ENCODE measurements at places on chromosomes 6 and 20. TPM values are rescaled to one million over a fixed set of nuclear protein-coding genes. Genes with fewer than 3 reads are reported as not detected.
A peak's percentile ranks its signal among the peaks of the same experiment; 100 is the strongest.

Gene POM121L2
- not detected for polyA plus RNA-seq

Gene TNF
- not detected for polyA plus RNA-seq

Gene B3GALT4
- polyA plus RNA-seq, result 5.2 TPM

Gene SCRT2
- 0.08 TPM for polyA plus RNA-seq

Gene HRH3
- 0.14 TPM for polyA plus RNA-seq

Gene NMBR
- 0.28 TPM for polyA plus RNA-seq

Gene PAX1
- polyA plus RNA-seq, result not detected

Gene TAP2
- 12.6 TPM for polyA plus RNA-seq

DNA sequence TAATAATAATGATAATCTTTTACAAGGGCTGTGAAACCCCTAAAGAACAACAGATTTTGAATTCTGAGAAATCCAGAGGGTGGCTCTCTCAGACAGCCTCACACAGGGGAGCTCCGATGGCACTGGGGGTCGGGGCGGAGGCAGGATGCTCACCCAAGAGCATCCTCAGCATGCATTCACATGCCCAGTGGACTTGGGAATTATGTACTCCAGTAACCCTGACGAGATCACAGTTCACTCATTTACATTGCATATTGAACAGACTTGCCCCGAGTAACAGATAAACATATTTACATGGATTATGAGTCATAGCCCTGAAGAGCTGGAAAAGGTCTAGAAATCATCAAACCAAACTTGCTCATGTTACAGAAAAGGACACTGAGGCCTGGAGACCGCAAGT is 482.7 kb upstream of the JARID2 start:
- DNase-seq, result no peak

- DNase-seq, result no peak
Measured at GRCh38 chr6:63097222-63097621, 114.0 kb upstream of the FKBP1C start.

DNA sequence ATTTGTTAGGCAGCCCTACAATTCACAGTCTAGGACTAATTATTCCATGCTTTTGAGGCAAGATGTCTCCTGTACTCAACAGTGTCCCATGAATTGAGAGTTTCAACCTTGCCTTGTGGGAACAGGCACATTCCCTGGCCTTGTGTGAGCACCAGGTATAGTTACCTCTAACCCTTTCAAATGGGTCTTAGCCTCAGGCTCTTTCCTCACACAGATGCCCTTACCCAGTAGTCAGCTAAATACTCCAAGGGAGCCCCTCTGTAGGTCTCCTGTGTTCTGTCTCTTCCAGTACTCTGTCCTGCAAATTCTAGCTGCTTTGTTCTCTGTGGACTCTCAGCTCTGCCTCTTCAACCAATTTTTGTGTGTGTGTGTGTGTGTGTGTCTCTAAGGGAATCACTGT is 135.3 kb downstream of the ZFAND3 start:
- no peak for DNase-seq

DNA sequence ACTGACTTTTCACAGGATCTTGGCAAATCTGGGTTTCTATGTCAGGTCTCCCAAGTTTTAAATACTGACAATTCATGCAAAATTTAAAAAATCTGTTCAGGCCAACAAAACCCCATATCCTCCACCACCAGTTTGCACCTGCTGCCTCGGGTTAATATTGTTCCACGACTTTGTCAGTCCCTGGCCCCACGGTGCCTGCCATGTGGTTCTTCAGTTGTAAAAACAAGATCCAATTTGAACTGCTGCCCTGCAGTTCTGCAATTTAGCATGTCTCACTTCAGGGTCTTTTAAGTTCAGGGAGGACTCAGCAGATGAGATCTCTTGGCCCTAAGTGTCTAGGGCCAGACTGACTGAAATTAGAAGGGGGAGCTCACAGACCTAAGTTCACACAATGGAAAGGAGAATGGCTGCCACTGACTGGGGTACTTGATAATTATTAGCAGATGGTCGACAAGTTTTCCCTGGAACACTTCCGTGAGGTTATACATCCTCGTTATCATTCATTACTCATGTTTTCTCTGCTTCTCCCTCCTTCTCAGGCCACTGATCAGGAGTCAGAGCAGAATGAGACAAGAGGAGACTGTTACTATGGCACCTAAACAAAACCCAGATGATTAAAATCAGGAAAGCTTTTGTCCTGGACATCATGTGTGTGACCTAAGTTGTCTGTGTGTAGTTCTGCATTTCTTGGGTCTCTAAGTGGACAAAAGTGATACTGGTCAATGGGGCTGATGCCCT is 223.6 kb downstream of the KIF16B start:
- DNase-seq, result no peak

DNA sequence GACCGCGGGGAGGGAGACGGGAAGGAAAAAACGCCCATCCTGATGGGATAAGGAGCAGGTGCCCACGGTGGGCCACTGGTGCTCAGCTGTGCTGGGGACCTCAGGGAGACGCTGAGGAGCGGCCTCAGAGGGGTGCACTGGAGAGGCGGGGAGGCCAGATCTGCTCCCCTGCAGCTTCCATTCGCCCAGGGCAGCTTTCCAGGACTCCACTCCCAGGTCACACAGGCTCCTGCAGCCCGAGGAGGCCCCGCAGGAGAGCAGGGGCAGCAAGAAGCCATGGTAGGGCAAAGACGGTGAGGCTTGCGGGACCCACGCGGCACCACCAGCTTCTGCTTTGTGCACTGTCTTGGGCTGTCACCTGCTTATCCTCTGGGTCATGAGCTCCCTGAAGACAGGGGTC is 82.5 kb upstream of the SULF2 start:
- DNase-seq, result no peak

- DNase-seq, result no peak
Measured at GRCh38 chr20:41483553-41483930, 116.9 kb upstream of the EMILIN3 start.

GRCh38 chr6:79869600-79870084 is 77.7 kb downstream of the ELOVL4 start:
- DNase-seq, result peak; percentile 37

- no peak for DNase-seq
Measured at GRCh38 chr6:152129691-152130151, 322.2 kb downstream of the ESR1 start.

DNA sequence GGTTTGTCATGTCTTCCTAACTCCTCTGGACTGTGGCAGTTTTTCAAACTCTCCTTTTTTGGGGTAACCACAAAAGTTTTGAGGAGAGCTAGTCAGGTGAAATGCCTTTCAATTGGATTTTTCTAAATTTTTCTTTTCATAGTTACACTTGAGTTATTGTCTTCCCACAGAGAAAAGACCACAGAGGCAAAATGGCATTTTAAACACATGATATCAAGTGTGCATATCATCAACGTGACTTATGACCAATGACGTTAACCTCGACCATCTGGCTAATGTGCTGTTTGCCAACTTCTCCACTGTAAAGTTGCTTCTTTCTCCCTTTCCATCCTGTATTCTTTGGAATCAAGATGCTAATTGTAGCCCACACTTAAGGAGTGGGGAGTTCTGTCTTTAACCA is 41.3 kb upstream of the SNAP25 start:
- DNase-seq, result no peak

- no peak for DNase-seq
Measured at GRCh38 chr6:5679270-5679669, 327.5 kb downstream of the NRN1 start.

- no peak for DNase-seq
Measured at GRCh38 chr6:3287976-3288707, 29.4 kb downstream of the PSMG4 start.

DNA sequence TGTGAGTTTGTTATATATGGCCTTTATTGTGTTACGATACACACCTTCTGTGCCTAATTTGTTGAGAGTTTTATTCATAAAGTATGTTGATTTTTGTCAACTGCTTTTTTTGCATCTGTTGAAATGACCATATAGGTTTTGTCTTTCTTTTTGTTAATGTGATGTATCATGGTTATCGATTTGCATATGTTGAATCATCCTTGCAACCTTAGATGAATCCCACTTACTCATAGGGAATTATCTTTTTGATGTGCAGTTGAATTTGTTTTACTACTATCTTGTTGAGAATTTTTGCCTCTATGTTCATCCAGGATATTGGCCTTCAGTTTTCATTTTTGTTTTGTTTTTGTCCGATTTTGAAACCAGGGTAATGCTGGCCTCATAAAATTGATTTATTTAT is 45.7 kb upstream of the TPD52L1 start:
- no peak for DNase-seq

- no peak for DNase-seq
Measured at GRCh38 chr6:170464080-170464479, 89.0 kb downstream of the PSMB1 start.

DNA sequence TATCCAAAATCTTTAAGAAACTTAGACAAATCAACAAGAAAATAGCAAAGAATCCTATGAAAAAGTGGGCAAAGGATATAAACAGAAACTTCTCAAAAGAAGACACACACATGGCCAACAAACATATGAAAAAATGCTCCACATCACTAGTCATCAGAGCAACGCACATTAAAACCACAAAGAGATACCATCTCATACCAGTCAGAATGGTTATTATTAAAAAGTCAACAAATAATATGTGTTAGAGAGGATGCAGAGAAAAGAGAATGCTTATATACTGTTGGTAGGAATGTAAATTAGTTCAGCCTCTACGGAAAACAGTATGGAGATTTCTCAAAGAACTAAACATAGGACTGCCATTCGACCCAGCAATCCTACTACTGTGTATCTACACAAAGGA is 212.0 kb upstream of the DTNBP1 start:
- no peak for DNase-seq

DNA sequence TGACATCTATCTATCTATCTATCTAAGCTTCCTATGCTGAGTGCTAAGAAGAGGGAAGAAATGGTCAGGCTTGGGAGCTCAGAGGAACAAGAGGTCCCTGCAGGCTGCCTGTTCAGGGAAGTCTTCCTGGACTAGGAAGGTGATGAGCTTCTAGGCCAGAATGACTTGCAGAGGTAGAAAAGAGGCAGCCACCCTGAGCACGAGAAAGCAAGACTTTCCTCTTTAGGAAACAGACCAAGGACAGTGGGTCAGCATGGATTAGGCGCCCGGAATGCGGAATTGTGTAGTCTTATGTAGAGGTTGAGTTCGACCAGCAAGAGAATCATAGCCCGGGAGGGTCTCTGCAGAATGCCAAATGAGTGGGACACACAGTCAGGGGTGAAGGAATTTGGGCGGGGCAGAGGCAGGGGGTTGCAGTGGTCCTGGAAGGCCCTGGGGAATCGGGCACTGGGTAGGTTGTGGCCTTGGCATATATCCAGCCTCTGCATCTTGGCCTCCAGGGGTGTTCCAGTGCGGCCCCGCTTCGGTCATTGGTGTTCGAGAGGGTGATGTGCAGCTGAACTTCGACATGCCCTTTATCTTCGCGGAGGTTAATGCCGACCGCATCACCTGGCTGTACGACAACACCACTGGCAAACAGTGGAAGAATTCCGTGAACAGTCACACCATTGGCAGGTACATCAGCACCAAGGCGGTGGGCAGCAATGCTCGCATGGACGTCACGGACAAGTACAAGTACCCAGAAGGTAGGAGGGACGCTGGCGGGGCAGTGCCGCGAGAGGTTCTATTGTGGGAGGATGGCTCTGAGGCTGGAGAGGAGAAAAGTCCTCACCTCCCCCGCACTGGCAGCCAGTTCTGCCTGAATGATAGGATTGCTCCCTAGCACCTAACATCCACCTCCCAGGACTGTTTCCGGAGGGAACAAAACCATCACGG is 32.1 kb downstream of the TGM3 start:
- no peak for DNase-seq

DNA sequence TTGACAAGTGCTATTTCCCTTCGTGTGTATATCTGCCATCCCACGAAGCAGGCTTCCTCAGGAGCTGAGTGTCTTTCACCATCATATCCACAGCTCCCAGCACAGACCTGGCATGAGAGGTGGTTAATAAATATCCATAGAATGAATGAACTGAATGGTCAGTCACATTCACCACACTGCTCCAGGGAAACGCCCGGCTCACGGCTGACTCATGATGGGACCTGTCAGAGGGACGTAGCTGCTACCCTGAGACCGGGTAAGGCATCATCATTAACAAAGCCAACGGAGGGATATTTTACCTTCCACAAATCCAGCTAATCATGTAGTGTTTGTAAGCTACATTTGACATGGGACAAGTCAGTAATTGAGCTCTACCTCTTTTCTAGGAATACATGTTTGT is 12.5 kb downstream of the AGPAT4 start:
- DNase-seq, result no peak

- no peak for DNase-seq
Measured at GRCh38 chr6:51199105-51199552, 380.5 kb downstream of the TFAP2B start.

- DNase-seq, result no peak
Measured at GRCh38 chr20:12161734-12162133, 244.0 kb downstream of the BTBD3 start.

GRCh38 chr6:83709748-83710050 is 798 bp upstream of the SNAP91 start:
- no peak for DNase-seq

DNA sequence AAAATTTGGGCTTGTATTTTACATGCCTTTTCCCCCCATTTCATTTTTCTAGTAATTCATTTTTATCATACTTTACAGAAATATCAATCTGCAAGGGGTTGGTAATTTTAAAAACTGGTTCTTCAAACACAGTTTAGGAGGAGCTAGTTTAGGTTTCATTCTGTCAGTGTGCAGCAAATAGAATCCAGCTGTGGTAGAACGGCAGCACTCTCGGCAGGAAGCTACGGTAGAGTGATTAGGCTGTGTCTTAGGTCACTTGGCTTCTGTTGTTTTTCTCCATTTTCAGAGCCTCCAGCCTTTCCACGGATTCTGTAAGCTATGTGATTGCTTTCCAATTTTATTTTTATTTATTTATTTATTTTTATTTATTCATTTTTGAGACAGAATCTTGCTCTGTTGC is 32.7 kb downstream of the TLDC2 start:
- peak; percentile 35 for DNase-seq

DNA sequence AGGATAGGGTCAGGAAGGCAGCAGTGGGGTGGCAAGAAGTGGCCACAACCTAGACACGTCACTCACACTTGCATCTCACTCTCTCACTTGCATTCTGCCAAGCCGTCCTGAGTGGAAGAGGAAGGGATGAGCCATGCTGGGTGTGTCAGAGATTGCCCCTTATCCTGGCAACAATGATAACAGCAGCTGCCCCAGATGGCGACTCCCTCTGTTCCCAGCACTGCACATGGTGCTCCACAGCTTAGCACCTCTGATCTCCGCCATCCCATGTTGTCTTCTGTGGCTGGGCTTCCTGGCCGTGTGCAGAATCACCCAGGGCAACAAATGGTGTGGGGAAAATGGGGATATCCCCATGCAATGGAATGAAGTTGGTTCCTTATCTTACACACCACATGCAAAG is 11.1 kb downstream of the KCNB1 start:
- DNase-seq, result no peak

DNA sequence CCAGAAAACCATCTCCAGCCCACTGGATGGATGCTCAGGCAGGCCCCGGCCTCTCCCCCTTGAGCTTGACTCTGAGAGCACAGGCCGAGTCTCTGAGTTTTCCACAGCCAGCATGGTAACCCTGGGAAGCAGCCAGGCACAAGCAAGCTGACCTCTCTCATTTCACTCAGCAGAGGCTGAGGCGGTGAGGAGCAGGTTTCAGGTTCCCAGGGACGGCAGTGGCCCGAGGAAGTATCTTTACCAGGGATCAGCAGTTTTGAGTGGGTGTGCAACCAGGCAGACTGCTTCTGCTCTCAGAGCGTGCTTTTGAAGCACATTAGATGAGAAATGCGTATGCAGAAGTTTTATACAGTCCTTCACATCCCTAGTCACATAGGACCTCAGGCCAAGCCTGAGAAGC is 12.6 kb downstream of the HCK start:
- no peak for DNase-seq

All from left renal cortex interstitium (tissue), 4 donors.